ENCODE measurements at places on chromosomes 4 and X.

- DNase-seq: no peak
Measured at GRCh38 chr4:156545003-156545785, 426.4 kb downstream of the PDGFC start.

DNA sequence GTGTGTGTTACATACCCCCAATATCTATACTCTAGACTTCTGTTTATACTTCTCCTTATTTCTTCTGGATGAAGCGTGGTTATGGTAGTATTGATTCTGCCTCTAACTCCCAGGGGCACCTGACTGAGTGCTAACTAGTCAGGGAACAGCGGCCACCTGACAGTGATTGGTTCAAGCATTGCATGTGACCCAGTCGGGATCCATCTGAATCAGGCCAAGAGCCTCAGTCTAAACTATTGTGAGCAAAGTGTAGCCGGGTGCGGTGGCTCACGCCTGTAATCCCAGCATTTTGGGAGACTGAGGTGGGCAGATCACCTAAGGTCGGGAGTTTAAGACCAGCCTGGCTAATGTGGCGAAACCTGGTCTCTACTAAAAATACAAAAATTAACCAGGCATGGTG, 10.0 kb downstream of the CCDC110 start:
- DNase-seq: no peak

DNA sequence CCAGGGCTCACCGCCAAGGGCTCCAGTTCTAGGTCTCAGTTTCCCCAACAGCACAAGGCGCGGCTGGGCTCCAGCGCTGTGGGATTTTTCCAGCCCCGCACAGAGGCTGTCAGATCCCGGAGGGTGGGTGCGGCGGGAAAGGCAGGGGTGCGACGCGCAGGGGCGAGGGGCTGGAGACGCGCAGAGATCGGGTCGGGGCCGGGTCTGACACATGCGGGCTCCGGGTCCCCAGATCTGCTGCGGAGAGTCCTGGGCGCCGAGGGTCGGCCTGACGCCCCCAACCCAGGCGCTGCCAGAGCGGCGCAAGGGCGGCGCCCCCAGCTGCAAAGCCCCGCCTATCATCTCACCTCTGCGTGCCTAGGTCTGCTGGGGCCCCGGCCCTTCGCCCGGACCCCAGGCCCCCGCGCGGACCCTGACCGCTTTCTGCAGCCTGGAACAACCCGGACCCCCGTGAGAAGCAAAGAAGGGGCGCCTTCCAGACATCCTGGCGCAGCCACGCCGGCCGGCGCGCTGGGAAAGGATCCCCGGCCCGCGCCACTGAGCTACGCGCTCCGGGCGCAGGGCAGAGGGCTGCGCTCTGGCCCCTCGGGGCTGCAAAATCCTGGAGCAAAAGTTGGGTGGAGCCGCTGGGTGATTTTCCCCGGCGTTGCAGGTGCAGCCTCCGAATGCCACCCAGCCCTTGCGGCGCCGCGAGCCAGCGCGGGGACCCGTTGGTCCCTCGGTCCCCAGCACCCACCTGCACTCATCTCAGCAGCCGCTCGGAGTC, 486 bp downstream of the ABLIM2 start:
- no peak for DNase-seq

GRCh38 chr4:40254608-40255392, 58.0 kb downstream of the RHOH start:
- no peak for DNase-seq

DNA sequence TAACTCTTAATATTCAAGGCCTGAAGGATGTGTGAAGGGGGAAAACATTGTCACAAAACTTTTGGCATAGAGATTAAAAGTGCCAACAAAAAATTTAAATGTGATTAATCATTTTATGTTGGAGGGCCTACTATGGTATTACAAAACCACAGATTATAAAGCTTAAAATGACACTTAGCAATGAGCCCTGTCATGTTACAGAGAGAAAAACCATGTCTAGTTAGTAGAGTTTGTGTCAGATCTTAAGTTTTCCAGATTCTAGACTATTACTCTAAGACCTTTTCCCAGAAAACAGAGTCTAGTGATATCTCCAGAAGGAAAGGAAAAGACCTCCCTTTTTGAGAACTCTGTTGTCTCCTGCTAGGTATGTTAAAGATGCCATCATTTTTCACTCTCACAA, 239.1 kb upstream of the DKK2 start:
- no peak for DNase-seq

- no peak for DNase-seq
Measured at GRCh38 chr4:122163301-122163700, 11.2 kb downstream of the BLTP1 start.

GRCh38 chr4:112523008-112523721, 7.2 kb upstream of the NEUROG2 start:
- DNase-seq: no peak

- DNase-seq: no peak
Measured at GRCh38 chr4:3520276-3520675, 11.9 kb downstream of the LRPAP1 start.

DNA sequence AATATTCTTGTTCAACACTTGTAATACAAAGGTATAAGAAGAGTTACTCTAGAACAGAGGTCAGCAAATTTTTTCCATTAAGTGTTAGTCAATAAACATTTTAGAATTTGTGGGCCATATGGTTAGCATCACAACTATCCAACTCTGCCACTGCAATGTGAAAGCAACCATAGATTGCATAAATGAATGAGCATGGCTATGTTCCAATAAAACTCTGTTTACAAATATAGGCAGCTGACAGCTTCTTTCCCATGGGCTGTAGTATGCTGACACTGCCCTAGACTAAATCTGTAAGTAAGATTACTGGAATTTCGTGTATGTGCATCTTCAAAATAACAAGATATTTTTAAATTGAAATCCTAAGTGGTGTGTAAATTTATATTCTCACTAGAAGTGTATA, 73.7 kb downstream of the GABRA2 start:
- no peak for DNase-seq

DNA sequence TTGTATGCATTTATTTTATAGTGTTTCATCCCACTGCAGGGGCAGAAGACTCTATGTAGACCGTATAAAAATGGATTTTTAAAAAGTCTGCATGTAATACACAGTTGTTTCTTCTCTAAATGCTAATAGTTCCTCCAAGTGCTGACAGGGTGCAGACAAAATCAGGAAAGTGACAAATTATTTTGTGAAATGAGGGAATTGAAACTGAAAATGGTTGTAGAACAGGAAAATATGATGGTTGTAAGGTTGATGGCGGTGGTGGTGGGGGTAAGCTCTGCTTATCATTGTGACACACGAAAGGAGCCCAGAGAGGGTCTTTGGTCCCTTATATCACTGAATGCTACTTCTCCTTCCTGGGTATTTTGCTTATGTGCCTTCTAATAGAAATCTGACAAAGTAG, 4.3 kb downstream of the IL15 start:
- no peak for DNase-seq

DNA sequence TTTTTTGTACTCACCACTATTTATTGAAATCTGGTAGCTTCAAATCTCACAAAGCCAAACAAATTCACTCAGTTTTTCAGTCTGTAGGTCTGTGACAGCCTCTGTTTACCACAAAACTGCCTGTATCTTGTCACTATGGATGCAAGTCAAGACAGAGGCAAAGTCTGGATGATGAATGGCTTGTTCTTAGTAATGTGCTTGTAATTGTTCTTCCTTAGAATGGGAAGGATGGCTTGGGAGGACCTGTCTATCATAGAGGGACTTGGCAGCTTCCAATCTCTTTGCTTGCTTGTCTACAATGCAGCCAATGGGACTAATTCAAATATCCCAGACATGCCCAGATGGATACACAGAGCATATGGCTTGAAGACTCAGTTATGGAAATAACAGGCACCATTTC, 141.2 kb upstream of the SCML1 start:
- no peak for DNase-seq

DNA sequence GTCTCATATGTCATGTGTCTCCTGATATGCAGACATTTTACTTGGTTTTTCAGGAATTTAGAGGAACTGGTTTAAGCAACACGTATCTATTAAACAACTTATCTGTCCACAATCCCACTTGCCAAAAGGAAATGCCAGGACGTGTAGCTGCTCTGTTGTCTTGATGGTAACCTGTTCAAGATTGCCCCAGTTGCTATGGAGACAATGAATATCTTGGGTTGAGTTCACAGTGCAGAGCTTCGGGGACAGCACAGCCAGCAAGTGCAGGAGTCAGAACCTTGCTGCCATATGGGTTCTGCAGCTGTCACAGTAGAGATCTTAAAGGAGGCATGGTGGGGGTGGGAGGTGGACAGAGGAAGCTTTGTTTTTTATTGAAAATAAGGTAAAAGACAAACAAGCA, 28.7 kb upstream of the FAM9B start:
- DNase-seq: no peak

GRCh38 chrX:66203114-66203513, 39.1 kb downstream of the HEPH start:
- DNase-seq: no peak

- no peak for DNase-seq
Measured at GRCh38 chrX:132961511-132961910, 3.1 kb upstream of the HS6ST2 start.

GRCh38 chrX:141214196-141214595, 28.1 kb downstream of the SPANXC start:
- no peak for DNase-seq

DNA sequence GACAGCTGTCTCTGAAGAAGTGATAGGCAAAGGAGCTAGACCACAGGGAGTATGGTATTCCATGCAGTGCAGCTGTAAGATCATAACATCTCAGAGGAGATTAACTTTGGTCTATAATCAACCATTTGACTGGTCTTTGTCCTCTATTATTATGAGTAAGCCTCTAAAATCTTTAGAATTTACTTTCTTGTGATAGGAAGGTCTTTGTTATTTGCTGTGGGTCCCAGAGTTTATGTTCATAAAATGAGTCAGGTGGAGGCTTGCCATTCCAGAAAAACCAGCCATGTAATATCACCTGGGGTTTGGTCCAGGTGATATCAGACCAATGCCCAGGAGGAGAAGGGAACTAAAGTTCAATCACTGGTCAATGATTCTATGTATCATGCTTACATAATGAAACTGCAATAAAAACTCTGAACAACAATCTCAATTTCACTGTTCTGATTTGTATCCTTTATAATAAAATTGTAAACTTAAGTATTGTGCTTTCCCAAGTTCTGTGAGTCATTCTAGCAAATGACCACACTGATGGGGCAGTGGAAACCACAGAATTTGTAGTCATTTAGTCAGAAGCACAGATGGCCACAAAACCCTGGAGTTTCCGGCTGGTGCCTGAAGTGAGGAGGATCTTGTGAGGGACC, 239.6 kb upstream of the TRAM1L1 start:
- no peak for DNase-seq

DNA sequence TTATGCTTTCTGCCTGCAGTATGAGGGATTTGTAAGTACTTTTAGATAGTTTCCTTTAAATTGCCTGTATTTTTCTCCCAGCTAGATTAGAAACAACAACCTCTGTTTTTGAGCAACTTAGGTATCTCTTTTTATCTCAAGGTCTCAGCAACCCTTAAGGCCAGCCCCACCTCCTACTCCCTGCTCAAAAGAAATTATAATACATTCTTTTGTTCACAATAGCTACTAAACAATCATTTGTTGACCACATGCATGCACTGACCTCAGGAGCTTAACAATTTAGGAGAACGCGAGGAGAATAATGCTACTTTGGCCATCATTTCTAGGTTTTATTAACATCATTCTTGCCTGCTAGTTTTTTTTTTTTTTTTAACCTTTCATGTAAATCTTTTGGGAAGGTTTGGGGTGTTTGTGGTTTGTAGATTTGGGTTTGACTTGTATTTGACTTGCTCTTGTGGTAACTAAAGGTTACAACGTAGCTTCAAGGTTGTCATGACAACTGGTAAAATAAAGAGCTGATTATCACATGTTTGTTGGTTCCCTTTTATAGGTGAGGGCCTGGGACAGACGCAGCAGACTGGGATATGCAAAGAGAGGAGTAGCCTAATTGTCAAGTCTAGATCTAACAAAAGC, 145.4 kb upstream of the PLAC1 start:
- DNase-seq: no peak

- no peak for DNase-seq
Measured at GRCh38 chr4:40199179-40199670, 2.4 kb downstream of the RHOH start.

DNA sequence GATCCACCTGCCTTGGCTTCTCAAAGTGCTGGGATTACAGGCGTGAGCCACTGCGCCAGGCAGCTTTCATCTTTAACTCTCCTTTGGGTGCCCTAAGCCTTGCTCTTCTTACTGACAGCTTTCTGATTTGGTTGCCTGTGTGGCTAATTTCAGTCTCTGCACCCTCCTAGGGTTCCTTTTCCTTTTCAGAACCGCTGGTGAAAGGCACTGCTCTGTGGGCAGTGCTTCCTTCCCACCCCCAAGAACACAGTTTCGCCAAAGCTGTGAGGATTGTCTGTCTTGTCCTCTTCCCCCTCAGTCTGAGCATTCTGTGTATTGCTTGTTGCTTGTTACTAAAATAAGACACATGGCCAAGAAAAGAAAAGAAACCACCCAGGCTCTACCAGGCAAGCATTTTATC, 101.4 kb upstream of the FRMPD3 start:
- DNase-seq: no peak

DNA sequence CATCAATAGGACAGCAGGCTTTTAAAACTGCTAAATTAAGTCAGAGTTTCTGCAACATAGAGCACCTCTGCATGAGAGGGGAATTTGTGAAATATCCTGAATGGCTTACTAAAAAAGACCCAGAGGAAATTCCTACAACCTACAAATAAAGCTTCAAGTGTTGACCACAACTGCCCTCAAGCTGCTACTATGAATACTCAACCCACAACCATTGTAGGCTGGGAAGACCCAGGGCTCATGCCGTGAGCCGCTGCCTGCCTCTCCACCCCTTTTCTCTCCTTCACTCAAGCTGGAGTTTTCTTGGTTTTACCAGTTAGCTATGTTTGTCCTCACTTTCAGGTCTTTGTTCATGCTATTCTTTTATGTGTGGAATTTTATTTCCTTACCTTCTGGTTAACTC, 151.6 kb downstream of the EMCN start:
- no peak for DNase-seq

DNA sequence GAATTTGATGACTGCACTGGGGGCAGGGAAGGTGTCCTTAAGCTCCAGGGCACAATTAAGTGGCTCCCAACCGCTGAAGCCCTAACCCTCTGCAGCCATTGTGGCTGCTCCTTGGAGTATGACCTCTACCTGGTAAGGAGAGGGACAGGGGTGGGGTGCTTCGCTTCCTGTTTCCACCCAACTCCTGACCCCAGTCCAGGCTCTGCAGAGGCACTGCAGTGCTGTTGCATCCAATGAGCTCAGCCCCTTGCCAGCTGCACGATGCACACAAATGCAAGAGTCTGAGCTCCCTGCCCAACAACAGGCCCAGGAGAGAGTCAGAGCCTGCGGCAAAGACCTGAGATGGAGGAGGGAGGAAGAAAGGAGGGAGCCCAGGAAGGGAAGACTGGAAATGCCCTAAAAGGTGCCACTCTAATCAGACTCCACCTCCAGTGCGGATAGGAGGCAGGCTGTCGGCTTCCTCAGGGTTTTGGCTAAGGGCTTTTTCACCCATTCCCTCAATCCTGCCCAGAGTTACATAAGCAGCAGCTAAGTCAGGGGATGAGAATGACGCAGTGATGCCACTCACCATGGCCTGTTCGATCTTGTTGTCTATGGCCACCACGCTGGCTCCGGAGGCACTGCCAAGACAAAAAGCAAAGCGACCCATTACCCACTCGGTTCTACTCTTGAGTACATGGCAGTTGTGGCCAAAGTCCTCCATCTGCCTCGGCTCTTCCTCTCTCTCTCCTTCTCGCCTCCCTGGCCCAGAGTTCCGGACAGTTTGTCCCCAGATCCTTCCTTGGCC, 60.1 kb downstream of the TSC22D3 start:
- DNase-seq: no peak

- no peak for DNase-seq
Measured at GRCh38 chr4:42078184-42078801, 74.2 kb downstream of the BEND4 start.

Data from stimulated activated CD8-positive, alpha-beta memory T cell treated with anti-CD3 and anti-CD28 coated beads, Interleukin-15, amount 100 ng/mL, for 1 hour (primary cell).